ENCODE measurements at places on chromosomes 6 and 20.

DNA sequence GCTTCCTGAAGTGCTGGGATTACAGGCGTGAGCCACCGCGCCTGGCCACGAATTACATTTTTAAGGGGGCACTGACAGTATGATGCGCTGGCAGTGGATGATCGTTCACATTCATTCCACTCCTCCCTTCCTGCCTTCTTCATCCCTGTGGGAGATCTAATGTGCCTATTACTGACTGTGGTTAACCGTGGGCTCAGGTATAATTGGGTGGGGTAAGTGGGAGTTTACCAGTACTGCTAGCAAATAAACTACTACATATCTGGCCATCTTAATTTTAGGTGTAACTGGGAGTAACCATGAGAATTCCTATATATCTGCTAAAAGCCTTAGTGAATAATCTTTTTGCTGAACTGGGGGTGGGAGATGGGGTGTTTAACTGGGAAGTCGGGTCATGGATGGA, 6.5 kb upstream of the BLOC1S5 start:
- DNase-seq: no peak

DNA sequence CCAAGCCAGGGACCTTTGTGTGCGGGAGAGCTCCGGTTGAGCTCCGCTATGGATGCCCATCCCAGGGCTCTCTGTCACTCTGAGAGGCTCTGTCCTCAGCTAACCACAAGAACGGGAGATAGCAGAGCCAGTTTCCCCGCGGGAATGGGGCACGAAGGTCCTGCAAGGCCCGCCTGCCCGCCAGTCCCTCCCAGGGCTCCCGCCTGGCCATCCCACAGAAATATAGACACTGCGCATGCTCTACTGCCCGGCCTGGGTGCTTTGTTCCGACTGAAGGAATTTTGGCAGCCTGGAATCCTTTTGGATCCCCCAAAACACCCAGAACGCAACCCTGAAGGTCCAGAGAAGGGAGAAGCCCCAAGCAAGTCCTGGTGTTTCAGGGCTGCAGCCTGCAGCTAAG, 8.6 kb upstream of the DEFB110 start:
- no peak for DNase-seq

- no peak for DNase-seq
These were observed 202.5 kb upstream of the MAN1A1 start for GRCh38 chr6:119552021-119552420.

DNA sequence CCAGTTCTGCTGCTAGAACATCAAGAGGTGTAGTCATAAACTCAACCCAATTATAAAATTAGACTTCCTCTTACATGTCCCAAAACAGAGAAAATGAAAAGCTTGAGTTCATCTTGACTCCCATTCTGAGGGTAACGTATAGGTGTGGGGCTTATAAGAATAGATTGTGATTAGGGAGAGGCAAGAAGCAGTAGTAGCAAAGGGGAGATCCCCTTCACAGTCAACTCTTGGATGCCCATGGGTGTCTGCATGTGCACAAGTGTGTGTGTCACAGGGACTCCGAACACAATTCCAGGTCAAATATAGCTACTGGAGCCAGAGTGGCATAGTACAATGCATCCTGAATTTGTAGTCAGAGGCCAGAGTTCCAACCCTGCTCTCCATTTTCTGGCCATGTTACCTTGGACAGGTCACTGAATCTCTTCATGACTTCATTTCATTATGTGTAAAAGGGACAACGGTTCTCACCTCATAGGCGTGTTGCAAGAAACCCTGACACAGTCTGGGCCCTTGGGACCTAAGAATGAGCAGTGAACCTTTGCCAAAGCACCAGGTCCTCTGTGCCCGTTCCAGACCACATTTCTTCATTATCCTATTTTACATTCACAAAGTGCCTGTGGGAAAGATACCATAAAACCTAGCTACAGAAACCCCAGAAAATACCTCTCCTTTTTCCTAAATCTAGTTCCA, 11.8 kb downstream of the GSTA4 start:
- no peak for DNase-seq

DNA sequence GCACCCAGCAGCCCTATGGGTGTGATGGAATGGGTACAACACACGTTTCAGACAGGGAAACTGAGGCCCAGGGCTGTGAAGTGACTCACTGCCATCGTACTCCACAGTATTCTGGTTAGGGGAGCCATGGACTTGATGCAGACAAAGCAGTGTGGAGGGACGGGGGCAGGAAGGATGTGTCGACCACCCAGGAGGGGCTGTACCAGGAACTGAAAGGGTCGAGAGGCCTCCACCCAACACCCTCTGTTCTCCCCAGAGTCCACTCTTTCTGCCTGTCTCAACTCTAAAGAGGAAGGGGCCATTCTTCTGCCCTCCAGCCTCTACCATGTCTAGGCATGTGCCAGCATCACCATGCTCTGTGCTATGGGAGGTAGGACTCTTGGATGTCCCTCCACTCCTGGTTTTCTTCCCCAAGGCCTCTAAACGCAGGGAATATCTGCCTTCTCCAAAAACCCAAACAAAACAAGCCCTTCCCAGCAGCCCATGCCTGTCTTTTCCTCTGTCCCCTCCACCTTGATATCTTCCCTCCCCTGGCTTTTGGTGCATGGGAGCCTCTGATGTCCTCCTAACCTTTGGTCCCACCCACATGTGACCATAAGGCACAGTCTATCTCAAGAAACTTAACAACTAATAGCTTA, 7.4 kb downstream of the SLC22A1 start:
- DNase-seq: no peak

DNA sequence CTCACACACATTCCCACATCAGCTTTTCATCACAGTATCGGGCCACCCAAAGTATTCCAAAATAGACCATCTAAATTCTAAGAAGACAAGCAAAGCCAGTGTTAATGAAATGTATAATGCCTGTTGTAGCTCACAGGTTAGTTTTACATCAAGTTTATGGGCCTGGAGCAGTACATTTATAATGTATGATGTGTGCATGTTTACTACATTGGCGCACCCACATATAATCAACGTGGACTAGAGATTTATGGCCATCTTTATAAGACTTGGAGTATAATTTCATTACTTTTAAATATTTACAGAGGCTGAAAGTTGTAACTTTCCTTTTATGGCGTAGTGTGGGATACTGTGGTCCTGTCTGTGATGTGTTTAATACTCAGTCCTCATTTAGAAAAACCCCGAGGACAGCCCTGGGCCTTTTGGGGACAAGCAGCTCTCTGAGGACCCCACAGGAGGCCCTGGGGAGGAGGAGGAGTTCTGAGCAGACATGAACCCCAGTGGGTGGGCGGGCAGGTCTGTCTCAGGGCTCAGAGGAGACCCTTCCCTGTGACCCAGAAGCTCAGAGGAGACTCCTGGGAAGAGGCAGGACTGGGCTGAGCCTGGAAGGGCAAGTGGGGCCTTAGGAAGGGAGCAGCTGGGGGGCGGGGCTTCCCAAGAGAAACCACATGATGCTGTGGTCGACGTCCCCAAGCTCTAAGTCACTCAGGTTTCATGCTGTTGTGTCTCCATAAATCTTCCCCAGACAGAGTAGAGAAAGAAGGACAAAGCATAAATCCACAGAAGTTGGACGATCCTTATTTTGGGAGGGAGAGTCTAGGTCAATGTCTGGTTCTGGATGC, 232.1 kb downstream of the PREX1 start:
- no peak for DNase-seq

DNA sequence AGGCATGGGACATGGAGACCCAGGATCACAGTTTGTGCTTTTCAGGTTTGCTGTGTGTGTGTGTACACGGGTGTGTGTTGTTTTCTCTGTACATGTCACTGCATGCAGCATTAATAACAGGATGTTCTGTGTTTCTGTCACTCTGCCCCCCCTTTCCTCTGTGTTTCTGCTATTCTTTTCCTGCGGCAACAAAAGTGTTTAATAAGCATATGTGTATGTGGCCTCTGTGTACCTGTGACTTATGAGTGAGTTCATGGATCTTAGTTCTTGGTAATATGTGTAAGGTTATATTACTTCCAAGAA, 9.8 kb downstream of the SYNGAP1 start:
- no peak for DNase-seq

DNA sequence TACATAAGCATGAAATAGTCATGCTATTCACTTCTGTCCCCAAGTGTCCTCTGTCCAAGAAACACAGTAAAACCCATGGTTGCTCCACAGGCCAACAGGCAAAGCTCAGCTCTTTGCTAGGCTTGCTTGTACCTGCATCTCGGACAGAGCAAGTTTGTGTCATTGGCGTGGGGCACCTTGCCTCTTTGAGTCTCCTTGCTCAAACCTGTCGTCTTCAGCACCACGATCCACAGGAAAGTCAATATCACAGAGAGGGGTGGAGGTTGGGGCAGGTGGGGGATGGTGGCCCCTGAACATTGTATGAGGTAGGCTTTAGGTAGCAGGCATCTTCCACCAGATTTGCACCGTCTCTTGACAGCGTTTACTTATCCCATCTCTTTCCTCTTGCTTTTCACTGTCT, 4.1 kb upstream of the TMEM14B start:
- no peak for DNase-seq

- DNase-seq: no peak
These were observed 627.9 kb downstream of the PRKN start for GRCh38 chr6:162099685-162100084.

- DNase-seq: no peak
These were observed 1015.1 kb downstream of the EPHA7 start for GRCh38 chr6:92404281-92404680.

- DNase-seq: no peak
These were observed 14.2 kb downstream of the SLX4IP start for GRCh38 chr20:10449270-10449669.

- DNase-seq: no peak
These were observed 435.0 kb downstream of the HAO1 start for GRCh38 chr20:7505152-7505834.

GRCh38 chr20:3786126-3786484, 435 bp downstream of the CENPB start:
- no peak for DNase-seq

GRCh38 chr6:3432416-3432815, 24.4 kb downstream of the SLC22A23 start:
- no peak for DNase-seq

- DNase-seq: no peak
These were observed 8.9 kb downstream of the PTPRK start for GRCh38 chr6:128511506-128511905.

DNA sequence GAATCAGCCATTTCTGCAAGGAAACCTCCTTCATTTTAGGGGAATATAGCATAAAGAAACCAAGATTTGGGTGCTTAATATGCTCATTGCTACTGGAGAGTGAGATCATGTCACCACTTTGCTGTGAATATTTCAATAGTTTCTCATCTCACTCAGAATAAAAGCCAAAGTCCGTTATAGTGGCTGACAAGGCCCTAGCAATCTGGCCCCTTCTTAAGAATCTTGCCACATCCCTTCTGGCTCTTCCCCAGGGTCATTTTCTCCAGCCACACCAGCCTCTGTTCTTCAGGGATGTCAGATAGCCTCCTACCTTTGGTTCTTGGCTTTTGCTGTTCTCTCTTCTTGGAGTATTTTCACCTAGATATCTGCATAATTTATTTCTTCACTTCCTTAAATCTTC, 24.8 kb upstream of the MLIP start:
- no peak for DNase-seq

DNA sequence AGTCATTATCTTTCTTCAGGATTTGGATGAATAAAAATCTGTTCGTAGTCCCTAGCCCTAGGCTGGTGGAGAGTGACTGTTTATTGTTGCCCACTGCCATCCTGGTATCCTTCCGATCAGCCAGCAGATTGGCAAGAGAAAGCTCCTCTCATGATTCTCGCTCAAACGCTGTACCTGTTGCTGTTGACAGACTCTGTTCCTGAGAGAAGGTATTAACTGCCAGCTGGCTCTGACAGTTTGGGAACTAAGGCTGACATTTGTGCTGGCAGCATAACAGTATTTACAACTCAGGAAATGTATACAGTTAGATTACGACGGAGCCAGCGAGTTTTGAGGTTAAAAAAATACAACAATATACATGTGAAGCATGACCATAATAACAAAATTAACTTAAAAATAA, 674.5 kb downstream of the PRKN start:
- DNase-seq: no peak

DNA sequence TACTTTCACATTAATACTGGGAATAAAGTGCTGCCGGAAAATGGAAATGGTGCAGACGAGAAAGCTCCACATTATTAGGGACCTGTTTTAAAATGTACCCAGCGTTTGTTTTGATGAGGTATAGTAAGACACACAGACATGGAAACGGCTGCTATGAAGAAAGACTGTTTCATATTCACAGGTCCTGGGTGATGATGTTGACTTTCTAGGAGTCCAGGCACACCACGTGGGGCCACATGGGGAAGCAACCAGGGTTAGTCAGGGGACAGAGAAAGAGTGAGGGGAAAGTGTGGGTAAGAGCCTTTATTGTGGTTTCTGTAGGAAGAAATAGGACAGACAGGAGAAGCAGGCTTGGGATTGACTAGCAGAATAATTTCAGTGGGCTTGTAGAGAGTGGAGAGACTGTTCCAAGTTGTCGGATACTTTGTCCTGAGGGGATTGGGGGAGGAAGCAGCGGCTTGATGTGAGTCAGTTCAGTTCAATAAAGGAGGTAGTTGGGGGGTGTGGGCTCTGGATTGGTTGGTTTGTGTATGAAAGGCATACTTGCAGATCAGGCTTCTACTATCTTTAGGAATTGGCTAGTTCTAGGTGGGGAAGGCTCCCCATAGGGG, 112.0 kb upstream of the MCHR2 start:
- DNase-seq: no peak

DNA sequence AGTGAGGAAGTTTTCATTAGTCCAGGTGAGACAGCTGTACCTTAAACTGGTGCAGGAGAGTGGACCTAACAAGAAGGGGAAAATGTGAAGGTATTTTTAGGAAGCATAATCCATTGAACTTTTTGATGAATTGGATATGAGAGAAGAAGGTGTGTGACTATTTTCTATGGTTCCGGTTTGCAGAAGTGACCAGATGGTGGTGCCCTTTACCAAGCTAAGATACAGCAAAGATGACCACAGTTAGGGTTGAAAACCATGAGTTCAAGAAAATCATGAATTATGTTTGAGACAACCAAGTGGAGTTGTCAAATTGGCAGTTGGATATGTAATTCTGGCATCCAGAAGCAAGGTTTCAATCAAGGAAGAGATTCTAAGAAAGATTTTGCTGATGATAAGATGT, 61.9 kb upstream of the NRSN1 start:
- peak; percentile 57 for DNase-seq

GRCh38 chr6:52377538-52378221, 15.7 kb downstream of the PAQR8 start:
- no peak for DNase-seq

- no peak for DNase-seq
These were observed 41.6 kb downstream of the VSTM2L start for GRCh38 chr20:37944456-37944981.

DNA sequence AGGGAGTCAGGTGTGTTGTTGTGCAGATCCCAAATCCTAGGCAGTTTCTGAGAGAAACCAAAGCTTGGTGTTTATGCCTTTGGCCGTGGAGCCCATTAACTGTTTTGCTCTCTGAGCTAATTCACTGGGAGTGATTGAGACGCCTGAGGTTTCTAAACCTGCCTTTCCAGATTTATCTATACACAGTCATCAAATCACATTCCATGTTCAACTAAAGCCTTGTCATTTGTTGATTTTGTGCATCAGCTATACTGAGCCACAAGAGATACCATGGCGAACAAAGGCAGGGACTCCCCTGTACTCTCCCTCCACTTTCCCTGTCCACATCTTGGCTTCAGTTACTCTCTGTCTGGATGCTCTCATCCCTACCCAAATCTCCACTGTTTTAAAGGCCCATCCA, 229.7 kb upstream of the PMEPA1 start:
- no peak for DNase-seq
